ENCODE measurements at places on chromosomes 6 and 20.

GRCh38 chr6:30820193-30820592, 64.1 kb upstream of the DDR1 start:
- no peak for DNase-seq

GRCh38 chr20:17662333-17663039, 19.6 kb downstream of the RRBP1 start:
- DNase-seq, result no peak

- DNase-seq, result no peak
Measured at GRCh38 chr6:98977671-98978292, 30.0 kb upstream of the FBXL4 start.

GRCh38 chr6:72941751-72942150, 283.5 kb downstream of the KHDC1L start:
- no peak for DNase-seq

GRCh38 chr6:132131758-132132157, 180.6 kb upstream of the CCN2 start:
- no peak for DNase-seq

DNA sequence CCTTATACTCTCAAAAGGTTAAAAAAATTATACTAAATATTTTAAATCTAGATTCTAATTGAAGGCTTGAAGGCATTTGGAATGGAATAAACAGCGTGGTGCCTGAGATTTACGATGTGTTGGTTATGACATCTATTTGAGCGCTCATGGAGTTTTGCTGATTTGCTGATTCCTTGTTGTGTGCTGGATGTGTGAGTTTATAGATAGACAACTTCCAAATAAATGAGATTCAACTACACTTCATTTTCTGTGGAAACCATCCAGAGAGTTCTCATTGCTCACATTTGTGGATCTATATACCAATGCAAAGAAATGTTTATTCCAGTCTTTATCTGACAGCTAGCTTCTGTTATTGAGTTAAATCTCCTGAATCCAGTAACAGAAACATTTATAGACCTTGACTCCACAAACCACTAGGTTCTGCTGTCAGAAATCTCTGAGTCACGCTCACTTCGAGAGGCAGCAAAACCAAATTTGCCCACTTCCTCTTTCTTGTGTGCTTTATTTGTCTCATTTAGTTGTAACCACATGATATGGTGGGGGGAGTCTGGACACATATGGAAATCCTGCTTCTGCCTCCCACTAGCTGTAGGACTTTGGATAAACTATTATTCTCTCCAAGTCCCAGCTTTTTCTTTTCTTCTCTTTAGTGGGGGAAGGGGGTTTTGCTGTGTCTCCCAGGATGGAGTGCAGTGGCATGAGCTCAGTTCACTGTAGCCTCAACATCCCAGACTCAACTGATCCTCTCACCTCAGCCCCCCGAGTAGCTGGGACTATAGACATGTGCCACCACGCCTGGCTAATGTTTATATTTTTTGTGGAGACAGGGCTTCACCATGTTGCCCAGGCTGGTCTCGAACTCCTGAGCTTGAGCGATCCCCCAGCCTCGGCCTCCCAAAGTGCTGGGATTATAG, 54.5 kb downstream of the IPCEF1 start:
- no peak for DNase-seq

GRCh38 chr6:153568628-153569027, 437.5 kb upstream of the RGS17 start:
- DNase-seq, result no peak

- DNase-seq, result no peak
Measured at GRCh38 chr6:148406579-148407371, 64.1 kb downstream of the SASH1 start.

- no peak for DNase-seq
Measured at GRCh38 chr20:21147593-21147992, 21.7 kb downstream of the KIZ start.

DNA sequence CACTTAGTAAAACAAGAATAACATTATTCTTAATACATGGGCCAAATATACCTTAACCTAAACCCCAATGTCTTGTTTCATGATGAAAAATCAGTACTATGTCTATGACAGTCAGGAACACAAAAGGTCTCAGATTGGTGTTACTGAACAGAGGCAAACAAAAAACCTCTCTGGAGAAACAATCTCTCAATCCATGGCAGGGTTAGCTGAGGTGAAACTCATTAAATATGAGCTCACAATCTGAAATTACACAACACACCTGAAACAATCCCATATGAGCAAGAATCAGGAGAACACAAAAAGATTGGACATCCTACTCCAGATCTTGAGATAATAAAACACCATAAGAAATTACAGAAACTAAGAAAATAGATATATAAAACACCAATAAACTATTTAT, 6.5 kb upstream of the SLC17A4 start:
- no peak for DNase-seq

DNA sequence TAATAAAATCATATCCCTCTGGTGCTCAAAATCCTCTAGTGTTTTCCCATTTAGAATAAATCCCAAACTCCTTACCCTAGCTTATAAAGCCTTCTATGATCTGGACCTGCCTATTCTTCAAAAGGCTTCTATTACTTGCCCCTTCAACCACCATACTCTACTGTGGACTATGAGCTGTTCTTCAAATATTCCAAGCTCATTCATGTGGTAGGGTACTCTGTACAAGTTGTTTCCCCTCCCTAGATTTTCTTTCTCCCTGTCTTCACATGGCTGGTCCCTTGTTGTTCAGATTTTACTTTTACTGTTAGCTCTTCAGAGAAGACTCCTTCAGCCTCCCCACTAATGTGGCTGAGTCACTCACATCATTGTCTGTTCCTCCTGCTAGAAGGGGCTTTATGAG, 193.2 kb downstream of the OGFRL1 start:
- no peak for DNase-seq

DNA sequence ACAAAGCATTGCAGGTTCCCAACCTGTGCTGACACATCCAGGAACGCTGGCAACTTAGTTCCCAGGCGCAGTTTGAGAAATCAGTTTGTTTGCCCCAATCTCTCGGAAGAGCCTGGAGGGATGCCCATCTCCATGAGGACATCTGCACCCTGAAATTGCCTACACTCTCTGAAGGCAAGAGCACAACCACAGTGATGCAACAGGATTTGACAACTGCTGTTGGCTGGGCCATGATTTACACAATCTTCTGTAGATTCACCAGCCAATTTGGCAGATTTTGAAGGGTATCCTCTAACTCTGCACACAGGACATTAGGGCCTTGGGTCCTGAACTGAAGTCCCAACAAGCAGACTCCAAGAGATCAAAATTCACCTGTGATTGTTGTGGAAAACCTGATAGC, 3.4 kb downstream of the APMAP start:
- no peak for DNase-seq

DNA sequence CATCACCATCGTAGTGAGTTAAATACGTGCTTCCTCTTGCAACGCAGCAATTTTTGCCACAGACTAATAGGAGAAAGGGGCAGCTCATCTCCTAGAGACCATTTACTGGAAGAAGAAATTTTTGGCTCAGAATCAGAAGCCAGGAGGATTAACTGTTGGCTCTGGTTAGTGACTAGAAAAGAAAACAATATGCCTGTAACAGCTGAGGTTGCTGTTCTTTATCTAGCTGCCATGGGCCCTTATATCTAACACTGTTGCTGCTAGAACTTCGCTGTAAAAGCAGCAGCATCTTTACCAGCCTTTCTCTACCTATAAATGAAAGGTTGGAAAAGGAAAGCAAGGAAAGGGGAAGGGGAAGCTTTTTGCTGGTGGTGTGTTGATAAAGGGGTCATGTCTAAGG, 65.9 kb downstream of the FAM135A start:
- no peak for DNase-seq

GRCh38 chr6:152600022-152600421, 37.1 kb downstream of the SYNE1 start:
- DNase-seq, result no peak

DNA sequence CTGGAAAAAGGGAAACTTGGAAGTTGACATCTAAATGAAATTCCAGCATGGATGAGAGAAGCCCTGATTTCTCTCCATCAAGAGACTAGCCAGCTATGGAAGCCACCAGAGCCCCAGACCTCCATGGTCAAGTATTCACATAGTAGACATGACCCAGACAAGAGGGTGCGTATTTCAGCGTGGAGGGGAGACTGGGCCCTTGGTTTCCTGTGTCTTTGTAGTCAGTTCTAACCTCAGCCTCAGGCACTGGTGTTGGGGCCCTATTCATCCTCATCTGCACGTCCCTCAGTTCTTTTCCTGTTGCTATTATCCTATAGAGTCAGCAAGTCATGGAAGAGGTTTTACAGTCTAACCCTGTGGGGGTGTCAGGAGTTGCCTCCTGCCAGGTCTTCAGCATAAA, 12.5 kb downstream of the GNL1 start:
- no peak for DNase-seq

DNA sequence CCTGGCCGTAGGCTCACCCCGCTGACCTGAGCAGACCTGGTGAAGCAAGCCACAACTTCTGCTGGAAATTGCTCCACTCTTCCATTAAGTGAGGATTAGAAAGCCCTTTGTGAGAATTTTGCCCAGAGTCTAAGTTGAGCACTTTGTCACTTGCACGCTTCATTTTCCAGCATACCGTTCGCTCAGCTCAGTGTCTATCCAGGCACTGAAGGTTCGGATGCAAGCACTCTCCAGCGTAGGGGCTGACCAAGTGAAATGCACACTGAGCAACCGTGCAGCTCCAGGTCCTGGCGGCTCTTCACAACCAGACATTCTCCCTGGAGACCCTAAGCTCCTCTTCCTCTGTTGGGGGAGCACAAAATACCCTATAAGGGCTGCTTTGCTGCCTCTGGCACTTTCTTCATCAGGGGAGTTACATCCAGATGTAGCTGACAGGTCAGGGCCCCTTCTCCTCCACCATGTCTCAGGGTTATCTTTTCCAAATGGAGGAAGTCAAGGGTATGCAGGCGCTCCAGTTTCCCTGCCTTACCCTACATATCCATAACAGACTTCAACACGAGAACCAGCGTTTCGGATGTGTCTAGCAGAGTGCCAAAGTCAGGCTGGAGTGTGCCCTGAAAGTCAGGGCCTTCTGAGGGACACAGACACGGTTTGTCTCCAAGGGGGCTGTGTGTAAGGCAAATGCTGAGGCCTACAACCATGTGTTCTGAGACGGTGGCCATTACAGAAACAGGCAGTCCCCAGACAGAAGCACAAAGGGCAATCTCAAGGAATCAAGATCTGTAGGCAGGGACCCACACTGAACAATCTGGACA, 146.7 kb upstream of the AFDN start:
- DNase-seq, result no peak

- DNase-seq, result no peak
Measured at GRCh38 chr6:10140824-10141223, 274.1 kb downstream of the TFAP2A start.

GRCh38 chr6:100182313-100182712, 188.3 kb upstream of the MCHR2 start:
- DNase-seq, result no peak

DNA sequence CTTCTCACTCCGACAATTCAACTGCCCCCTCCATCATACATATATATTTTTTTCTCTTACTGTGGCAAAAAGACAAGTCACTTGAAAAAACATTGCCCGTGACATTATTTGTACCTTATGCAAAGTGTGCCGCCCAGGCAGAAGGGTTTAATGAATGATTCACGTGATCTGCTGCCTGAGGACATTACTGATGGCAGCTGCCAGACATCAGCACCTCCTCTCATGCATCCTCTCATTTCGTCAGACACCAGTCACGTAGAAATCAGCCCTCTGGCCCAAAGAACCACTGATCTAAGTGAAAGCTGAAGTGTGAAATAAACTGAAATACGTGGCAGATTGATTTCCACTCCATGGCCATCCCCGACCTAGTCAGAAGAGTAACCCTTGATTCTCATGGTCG, 218.8 kb upstream of the PDE10A start:
- no peak for DNase-seq

DNA sequence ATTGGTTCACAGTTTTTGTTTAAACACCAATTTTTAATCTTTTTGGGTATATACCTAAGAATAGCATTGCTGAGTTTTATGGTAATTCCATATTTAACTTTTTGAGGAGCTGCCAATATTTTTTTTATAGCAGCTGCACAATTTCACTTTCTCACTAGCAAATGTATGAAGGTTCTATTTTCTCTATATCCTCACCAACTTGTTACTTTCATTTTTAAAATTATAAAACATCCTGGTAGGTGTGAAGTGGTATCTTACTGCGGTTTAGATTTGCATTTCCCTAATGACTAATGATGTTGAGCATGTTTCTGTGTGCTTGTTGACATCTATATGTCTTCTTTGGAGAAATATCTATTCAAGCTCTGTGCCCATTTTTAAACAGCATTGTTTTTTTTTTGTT, 452.1 kb downstream of the GRIK2 start:
- no peak for DNase-seq

GRCh38 chr6:119330520-119331113, 18.9 kb downstream of the MAN1A1 start:
- no peak for DNase-seq

GRCh38 chr20:57230247-57230646, 36.2 kb downstream of the BMP7 start:
- DNase-seq, result no peak

GRCh38 chr6:33914645-33915044, 110.8 kb upstream of the MLN start:
- DNase-seq, result no peak

DNA sequence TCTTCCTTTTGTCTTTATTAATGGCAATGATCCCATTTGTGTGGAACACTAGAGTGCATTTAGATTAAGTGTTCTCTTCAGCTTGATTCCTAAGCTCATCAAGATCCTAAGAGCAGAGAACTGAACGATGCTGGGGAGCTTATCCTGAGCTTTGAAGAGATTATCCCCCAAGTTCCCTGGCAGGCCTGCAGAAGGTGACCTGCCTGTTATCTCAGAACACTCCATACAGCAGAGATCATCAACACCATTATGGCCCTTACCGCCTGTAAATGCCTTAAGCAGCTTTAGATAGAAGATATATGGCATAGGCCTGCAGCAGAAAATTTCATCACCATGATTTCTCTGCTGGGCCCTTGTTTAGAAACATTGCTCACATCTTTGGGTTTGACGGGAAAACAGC, 779.9 kb upstream of the MAP3K7 start:
- DNase-seq, result no peak

GRCh38 chr6:56851541-56852259, 103.2 kb upstream of the BEND6 start:
- DNase-seq, result no peak

- DNase-seq, result no peak
Measured at GRCh38 chr20:49122920-49123319, 65.2 kb downstream of the STAU1 start.

- DNase-seq, result peak; percentile 98
Measured at GRCh38 chr20:10511509-10512251, 76.6 kb downstream of the SLX4IP start.

DNA sequence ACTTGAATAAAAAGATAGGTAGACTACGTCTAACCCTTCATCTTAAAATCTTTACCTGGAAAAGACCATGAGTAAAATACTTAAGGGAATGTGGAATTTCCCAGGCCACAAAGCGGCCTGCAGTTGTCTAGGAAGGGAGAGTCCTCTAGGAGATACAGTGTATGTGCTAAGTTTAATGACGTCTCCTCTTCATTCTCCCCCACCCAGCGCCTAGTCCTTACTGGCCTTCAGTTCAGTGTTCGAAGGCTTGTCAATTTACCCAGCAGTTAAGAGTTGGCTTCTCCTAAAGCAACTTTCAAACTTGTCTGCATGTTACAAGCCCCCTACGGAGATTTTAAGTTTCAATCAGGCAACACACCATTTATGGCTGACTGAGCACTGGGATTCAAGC, 35.2 kb downstream of the HFE start:
- no peak for DNase-seq

Measured in bone marrow (tissue), 2 donors.